Panc1 (cell line): ENCODE measurements at places on chromosomes 3 and 15. TPM values are rescaled to one million over a fixed set of nuclear protein-coding genes. Genes with fewer than 3 reads are reported as not detected.

GRCh38 chr3:177282119-177282655 is 84.9 kb upstream of the TBL1XR1 start:
- peak overlapping the region; percentile 48; the same call in 1 of the 2 replicates for H3K27ac ChIP-seq
- H3K4me3 ChIP-seq, result no peak overlapping the region
- H3K27me3 ChIP-seq, result no peaks in the 10 kb centered on the region
- no peak for DNase-seq
- no peaks in the 10 kb centered on the region for H3K36me3 ChIP-seq
- H3K4me1 ChIP-seq, result peaks cover 12% of the 10 kb centered on the region; the same call in 1 of the 2 replicates

DNA sequence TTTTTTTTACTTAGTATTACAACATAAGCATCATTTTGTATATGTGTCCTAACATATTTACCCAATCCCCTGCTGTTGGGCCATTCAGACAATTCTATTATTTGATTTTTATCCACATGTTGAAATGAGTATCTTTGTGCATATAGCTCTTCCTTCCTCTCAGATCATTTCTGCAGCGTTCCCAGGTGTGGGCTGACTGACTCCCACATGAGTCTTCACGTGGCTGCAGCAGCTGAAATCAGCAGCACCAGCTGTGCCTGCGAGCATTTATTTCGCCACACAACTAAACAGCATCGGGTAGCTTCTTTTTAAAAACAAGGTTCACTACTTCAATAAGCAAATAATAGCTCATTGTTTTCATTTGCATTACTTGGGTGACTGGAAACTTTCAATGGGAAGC is 44.5 kb upstream of the PDE8A start:
- no peak for DNase-seq
- H3K27ac ChIP-seq, result no peak overlapping the region
- no peaks in the 10 kb centered on the region for H3K36me3 ChIP-seq
- no peak overlapping the region for H3K4me3 ChIP-seq

DNA sequence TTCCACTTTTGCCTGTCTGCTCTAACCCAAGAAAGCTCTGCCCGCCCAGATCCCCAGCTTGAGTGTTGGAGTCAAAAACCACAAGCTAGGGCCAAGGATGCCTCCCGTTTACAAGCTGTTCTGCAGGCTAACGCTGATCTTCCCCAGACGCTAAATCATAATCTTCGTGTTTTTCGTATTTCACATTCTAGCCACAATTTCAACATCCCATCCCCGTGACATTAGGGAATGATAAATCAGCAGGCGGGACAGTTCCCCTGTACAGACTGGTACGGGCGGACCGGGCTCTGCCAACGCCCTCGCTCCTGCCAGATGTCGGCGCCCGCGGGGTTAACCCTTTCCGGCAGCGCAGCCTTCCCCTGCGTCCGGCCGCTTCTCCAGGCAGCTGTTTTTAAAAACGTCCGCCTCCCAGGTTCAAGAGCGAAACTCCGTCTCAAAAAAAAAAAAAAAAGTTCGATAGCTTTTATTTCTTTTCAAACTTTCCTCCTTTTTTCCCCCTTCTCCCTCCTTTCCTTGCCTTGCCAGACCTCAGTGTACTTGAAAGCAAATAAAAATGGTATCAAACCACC is 81.0 kb upstream of the BNC1 start:
- H3K4me3 ChIP-seq, result peak overlapping the region; percentile 9; the same call in 1 of the 2 replicates
- H3K4me1 ChIP-seq, result no peaks in the 10 kb centered on the region; the same call in 1 of the 2 replicates
- peaks cover 25% of the 10 kb centered on the region for H3K27me3 ChIP-seq
- no peak overlapping the region for H3K27ac ChIP-seq
- H3K36me3 ChIP-seq, result no peaks in the 10 kb centered on the region

DNA sequence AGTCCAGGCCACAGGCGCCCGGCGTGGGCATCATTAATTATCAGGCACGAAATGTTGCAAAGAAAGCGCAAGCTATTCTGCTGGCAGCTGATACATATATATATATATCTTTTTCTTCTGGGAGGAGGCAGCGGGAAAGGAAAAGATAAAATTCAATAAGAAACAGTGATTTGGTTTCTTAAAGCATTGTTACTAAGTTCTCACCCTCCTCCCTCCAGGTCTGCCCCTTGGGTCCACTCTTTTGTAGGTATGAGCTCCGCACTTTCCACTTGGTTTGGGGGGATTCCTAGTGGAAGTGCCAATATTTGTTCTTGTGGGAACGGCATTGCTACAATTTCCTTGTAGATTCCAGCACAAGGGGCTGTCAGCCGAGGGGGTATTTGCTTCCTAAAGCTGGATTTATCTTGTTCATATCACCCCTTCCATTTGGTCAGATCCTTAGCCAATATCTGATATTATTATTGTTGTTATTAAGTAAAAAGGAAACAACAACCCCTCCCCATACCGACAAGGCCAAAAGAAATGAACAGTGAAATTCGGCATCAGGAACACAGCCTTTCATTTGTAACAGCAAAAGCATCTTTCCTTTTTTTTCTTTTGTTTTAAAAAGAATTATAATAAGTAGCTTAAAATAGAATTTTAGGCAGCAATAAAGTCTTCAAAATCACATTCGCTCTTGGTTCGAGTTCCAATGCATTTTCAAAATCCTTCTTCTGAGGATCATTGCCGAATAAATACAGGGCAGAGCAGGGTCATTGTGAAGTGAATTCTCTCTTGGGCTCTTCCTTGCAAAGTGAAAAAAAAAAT is 15.6 kb downstream of the ZIC1 start:
- no peaks in the 10 kb centered on the region for H3K36me3 ChIP-seq
- no peaks in the 10 kb centered on the region; the same call in 1 of the 2 replicates for H3K27me3 ChIP-seq
- no peak overlapping the region for H3K4me3 ChIP-seq
- DNase-seq, result no peak
- no peak overlapping the region for H3K27ac ChIP-seq

GRCh38 chr3:37493485-37494080 is 319.2 kb upstream of the LRRFIP2 start:
- H3K36me3 ChIP-seq, result no peaks in the 10 kb centered on the region
- H3K4me1 ChIP-seq, result no peaks in the 10 kb centered on the region
- no peaks in the 10 kb centered on the region for H3K27me3 ChIP-seq
- no peak overlapping the region for H3K4me3 ChIP-seq
- no peak overlapping the region for H3K27ac ChIP-seq
- no peak for DNase-seq

The ALDH1L1 gene
- total RNA-seq, result 0.36 TPM
